ENCODE measurements at places on chromosomes 1 and 21.

GRCh38 chr21:34974162-34974981 is 74.7 kb downstream of the RUNX1 start:
- no peaks in the 10 kb centered on the region for H3K4me1 ChIP-seq
- H3K4me3 ChIP-seq = no peak overlapping the region
- no peaks in the 10 kb centered on the region for H3K36me3 ChIP-seq
- H3K27ac ChIP-seq = no peak overlapping the region
- no peaks in the 10 kb centered on the region for H3K27me3 ChIP-seq

GRCh38 chr21:28541371-28542112 is 451.1 kb downstream of the LTN1 start:
- no peaks in the 10 kb centered on the region for H3K36me3 ChIP-seq
- H3K4me1 ChIP-seq = no peaks in the 10 kb centered on the region
- DNase-seq = no peak
- H3K27ac ChIP-seq = no peak overlapping the region
- no peak overlapping the region for H3K4me3 ChIP-seq

GRCh38 chr1:93033785-93034184 is 45.3 kb upstream of the MTF2 start:
- H3K27ac ChIP-seq = no peak overlapping the region
- H3K27me3 ChIP-seq = no peaks in the 10 kb centered on the region
- no peaks in the 10 kb centered on the region for H3K36me3 ChIP-seq
- H3K4me3 ChIP-seq = no peak overlapping the region
- no peak for DNase-seq
- no peaks in the 10 kb centered on the region for H3K4me1 ChIP-seq

- H3K27ac ChIP-seq = no peak overlapping the region
- DNase-seq = no peak
- no peaks in the 10 kb centered on the region for H3K36me3 ChIP-seq
- H3K4me1 ChIP-seq = no peaks in the 10 kb centered on the region
Measured at GRCh38 chr1:33916786-33917185, 52.9 kb downstream of the HMGB4 start.

DNA sequence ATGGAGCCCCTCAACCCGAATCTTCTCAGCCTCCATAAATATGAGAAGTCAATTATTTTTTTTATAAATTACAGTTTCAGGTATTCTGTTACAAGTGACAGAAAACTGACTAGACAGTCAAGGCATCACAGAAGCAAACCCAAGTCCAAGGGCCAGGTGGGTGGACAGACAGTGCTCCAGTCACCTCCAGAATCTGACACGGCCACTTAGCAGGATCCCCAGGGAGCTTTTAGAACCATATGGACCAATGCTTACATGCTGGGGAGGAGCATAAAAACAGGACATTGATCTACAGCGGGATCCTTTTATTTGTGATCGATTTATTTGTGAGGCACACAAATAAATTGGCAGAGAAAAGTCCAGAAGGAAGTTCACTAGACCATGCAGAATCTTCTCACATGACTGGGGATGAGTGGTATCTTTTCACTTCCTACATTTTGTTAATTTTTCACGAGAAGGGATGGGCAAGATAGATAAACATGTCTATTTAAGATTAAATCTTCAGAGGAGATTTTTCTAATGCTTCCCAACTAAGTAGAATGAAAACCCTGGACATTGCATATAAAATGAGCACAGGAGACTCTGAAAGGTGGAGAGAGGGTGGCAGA is 15.0 kb downstream of the ZNF496 start:
- no peak overlapping the region for H3K4me3 ChIP-seq
- peaks cover 2% of the 10 kb centered on the region for H3K4me1 ChIP-seq
- H3K27me3 ChIP-seq = no peaks in the 10 kb centered on the region
- DNase-seq = no peak
- H3K27ac ChIP-seq = no peak overlapping the region

- H3K4me3 ChIP-seq = no peak overlapping the region
- no peaks in the 10 kb centered on the region for H3K4me1 ChIP-seq
- DNase-seq = no peak
Measured at GRCh38 chr1:207191061-207191460, 87.0 kb downstream of the C4BPA start.

DNA sequence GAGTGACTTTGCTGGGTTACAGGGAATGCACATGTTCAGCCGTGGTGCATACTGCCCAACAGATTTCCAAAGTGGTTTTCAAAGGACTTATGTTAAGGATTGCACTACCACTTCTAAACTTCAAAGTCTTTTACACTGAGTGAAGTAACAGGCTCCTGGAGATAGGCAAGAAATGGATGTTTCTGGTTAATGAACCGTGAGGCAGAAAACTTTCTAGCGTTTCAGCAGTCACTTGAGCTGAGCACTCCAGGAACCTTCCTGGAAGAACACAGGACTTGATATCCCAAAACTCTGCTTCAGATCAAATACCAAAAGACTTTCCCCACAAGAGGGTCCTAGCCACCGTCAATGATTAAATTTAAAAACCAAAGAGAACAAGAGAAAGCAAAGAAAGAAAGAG is 74.3 kb upstream of the ATP1A1 start:
- no peak overlapping the region for H3K27ac ChIP-seq
- no peaks in the 10 kb centered on the region for H3K27me3 ChIP-seq
- H3K4me3 ChIP-seq = no peak overlapping the region
- no peaks in the 10 kb centered on the region for H3K36me3 ChIP-seq
- DNase-seq = no peak

DNA sequence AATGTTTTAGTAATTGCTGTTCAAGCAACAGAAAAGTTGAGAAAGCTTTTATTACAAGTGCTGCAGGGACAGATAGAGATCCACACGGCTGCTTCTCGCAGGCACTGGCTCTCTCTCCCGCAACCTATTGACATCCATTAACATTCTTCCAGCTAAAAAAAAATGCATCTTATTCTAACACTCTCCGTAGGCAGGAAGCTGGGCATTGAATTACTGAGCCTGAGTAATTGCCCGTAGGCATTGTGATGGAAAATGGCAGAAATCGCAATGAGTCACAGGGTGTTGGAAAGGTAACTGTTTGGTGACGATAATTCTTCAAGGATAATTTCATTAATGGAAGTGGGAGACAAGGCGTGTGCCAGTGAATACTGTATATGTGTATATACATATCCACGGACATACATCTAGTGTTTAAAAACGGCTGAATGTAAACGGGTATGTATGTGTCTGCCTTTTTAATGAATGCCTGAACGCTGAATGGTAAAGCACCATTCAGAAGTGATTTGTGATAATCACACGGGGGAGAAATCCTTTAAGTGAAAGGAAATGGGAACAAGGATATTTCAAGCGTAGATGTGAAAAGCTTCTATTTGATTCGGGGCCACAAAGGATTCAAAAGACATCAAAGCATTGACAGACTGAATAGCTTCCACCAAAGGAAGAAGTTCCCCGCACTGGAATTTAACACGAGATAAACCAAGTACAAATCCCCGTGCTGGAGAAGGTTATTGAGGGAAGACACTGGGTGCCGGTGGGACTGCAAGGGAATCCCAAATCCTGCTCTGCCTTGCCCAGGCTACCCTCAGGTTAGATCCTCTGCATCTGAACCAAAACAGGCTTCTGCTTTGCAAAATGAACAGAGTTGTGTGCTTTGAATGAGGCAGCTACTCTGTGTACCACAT is 567.2 kb downstream of the NPHP4 start:
- H3K36me3 ChIP-seq = no peaks in the 10 kb centered on the region
- H3K27ac ChIP-seq = peak overlapping the region; percentile 38
- peaks cover 11% of the 10 kb centered on the region for H3K4me1 ChIP-seq
- peaks cover 42% of the 10 kb centered on the region for H3K27me3 ChIP-seq
- peak; percentile 37 for DNase-seq

DNA sequence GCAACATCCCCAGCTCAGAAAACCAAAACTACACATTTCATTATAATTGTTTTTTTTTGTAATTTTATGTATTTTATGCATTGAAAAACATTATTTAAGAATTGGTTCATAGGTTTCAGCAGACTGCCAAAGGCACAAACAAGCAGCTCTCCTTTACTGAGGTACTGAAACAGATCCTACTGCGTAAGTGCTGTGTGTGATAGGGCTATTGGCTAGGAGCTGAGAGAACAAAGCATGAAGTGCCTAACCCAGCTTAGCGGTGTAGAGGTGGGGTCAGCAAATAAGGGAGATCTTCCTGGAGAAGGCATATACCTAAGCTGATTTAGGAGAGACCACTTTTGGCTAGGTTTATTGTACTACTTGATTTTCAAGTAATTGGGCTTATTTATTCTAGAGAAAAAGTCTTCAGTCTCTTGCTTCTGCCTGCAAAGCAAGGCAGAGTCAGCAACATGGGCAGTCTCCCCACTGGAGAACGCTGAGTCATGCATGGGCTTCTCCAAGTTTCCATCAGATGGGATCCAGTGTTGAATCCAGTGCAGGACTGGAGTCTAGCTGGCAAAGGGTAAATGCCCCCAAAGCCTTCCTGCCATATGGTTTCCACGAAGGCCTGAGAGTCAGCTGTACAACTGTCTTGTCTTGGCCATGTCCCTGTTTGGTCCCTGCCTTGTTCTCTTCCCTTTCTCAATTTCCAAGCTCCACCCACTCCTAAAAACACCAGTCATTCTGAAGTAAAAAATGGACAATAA is 18.0 kb upstream of the YTHDF2 start:
- DNase-seq = no peak
- H3K4me1 ChIP-seq = no peaks in the 10 kb centered on the region
- H3K27me3 ChIP-seq = no peaks in the 10 kb centered on the region
- no peak overlapping the region for H3K27ac ChIP-seq
- peak overlapping the region; percentile 13 for H3K4me3 ChIP-seq

DNA sequence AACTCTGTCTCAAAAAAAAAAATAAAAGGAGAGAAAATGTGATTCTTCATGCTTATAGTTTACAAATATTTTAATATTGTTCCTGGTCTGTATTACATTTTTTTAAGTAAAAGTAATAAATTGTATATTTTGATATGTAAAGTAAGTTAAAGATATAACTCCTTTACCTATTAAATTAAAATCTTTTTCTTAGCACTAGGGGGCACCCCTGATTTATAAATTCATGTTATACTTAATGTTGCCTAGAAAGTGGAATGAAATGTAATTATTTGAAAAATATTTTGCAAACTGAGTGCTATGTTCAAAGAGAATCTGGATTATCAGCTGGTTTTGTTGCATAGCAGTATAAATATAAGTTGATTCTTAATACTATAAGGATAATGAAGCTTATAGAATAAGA is 49.2 kb downstream of the RALGPS2 start:
- no peaks in the 10 kb centered on the region for H3K4me1 ChIP-seq
- no peak overlapping the region for H3K4me3 ChIP-seq
- H3K36me3 ChIP-seq = peaks cover 10% of the 10 kb centered on the region
- no peaks in the 10 kb centered on the region for H3K27me3 ChIP-seq

All from neuronal stem cell (in vitro differentiated cells).